Caudate nucleus (tissue), 63 donors: ENCODE measurements at places on chromosomes 13 and 19.

DNA sequence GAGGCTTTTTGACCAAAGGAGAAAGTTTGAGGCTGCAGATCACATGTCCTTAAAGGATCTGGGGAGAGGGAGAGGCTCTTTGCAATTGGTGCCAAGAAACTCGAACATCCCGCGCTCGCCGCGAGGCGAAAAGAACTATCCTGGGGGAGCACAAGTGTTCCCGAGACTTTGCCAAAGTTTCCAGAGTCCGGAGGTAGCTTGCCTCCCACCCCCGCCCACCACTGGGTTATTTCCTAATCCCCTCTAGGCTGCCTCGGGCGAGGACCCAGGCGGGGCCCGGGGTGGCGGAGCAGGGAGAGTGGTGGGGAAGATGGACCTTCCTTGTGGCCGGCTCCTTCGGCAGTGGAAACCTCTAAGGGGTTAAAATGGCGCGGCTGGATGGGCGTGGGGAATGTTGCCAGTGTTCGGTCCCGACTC is 114.5 kb downstream of the KCNRG start:
- DNase-seq: no peak

- DNase-seq: no peak
These were observed 160.3 kb downstream of the KATNAL1 start for GRCh38 chr13:30147015-30147414.

DNA sequence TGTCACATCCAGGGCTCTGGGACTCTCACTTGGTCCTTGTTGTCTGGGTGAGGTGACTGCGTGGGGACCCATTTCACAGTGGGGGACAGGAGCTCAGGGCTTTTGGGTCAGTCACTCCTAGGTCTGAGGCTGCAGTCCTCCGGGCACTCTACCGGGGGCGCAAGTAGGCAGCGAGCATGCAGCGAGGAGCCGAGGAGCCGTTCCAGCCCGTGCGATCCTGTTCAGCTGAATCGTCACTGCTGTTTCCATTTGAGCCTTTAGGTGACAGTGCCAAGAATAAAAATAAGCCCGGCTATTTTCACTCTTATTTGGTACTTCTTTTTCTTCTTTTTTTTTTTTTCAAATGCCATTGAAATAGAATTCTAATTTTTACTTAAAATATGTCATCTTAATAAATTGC is 126.5 kb downstream of the ZNF536 start:
- no peak for DNase-seq

GRCh38 chr13:65631078-65631477 is 1599.1 kb downstream of the PCDH9 start:
- no peak for DNase-seq

- no peak for DNase-seq
These were observed 621 bp upstream of the TGDS start for GRCh38 chr13:94596575-94596971.

DNA sequence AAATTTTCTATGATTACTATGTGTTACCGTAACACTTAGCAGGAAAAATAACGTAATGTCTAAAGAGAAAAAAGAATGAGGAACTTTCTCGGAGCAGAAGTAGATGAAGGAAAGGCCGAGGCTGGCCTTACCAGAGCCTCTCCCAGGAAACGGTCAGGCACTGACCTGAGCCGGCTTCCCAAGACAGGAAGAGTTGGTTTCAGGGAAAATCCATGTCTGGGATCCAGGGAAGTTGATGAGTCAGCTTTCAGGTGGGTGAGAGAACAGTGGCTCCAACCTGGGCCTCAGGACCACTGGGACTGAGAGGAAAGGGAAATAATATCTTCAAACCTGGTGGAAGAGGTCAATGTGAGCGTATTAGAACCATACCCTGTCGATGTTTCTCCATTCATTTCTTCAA is 93.3 kb upstream of the UBL3 start:
- DNase-seq: no peak

DNA sequence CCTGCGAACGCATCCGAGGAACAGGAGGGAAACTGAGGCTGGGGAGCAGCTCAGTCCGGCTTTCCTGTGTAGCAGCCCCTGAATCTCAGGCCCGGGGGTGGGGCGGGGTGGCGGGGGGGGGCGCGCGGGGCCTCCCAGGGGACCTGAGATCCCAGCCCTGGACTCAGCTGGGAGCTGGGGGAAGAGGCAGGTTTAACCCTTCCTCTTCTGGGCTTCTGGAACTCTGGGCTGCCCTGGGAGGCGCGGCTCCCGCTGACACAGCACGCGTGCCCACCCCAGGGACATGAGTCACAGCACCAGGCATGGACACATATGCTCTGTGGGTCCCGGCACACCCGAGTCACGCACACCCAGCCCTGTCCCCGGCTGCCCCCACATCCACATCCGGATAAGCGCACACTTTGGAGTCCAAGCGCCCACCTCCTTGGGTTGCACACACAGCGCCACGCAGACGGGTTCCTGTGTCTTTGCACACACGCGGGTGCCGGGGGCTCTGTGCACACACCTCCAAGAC is 3.5 kb upstream of the CIRBP start:
- DNase-seq: no peak

- no peak for DNase-seq
These were observed 331.0 kb upstream of the DACH1 start for GRCh38 chr13:72198042-72198441.

DNA sequence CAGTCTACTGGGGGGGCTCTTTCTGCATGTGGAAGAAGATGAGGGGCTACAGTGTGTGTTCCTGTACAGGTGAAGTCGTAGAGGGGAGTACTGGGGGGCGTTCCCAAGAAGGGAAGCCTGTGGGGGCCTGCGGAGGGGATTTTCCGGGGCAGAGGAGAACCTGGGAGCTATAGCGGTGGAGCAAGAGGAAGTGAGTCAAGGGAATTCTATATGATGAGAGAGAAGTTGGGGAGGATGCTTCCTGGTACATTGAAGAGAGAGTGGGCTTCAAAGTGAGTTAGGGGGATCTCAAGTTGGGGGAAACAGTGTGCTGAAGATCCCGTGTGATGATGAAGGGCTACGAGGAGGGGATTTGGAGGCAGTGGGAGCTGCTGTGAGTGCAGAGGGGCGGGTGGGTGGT is 1.9 kb upstream of the CACNG8 start:
- no peak for DNase-seq

- no peak for DNase-seq
These were observed 28.1 kb downstream of the MPND start for GRCh38 chr19:4371247-4372164.

GRCh38 chr13:114318624-114319023 is 4.3 kb downstream of the CHAMP1 start:
- DNase-seq: no peak

DNA sequence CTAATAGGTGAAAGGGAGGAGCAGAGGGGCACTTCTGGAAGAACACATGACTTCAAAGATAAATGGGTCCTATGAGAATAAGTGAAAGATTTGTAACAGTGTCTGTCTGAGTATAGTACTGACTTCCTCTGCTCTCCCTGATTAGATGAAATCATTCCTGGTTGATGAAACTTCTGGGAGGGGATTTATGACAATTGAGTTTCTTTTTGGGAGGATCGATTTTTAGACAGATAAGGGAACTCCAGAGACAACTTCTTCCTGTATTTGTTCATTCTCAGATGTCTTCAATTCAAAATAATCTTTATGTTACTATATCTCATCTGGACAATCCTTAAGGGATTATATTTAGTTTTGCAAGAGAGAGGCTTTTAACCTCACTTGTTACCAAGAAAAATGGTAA is 20.0 kb downstream of the SETDB2 start:
- DNase-seq: no peak
